ENCODE measurements at places on chromosomes 12 and 14.

GRCh38 chr12:53414756-53415417, 8.8 kb upstream of the AMHR2 start:
- no peak for DNase-seq

DNA sequence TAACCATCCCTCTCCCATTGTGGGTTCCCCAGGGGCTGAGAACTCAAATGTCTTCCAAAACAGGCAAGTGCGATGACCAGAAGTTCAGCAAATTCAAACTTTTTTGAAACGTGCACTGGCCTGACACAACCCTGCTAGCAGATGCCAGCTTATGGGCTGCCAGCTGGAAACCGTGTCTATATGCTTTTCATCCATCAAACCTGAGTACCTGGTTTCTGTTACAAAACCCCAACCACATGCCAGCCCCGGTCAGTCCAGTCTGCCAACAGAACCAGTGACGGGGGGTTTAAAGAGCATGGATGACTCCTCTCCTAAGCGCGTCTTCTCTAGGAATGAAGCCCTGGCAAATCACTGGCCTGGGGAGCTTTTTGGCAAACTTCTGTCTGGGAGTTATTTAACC, 189.7 kb downstream of the TTC7B start:
- DNase-seq, result no peak

GRCh38 chr12:12467264-12467663, 95.4 kb downstream of the DUSP16 start:
- DNase-seq, result no peak

- DNase-seq, result no peak
Observed at GRCh38 chr14:32980902-32981501, 42.3 kb downstream of the NPAS3 start.

- DNase-seq, result no peak
Observed at GRCh38 chr12:117241697-117242096, 51.4 kb upstream of the FBXO21 start.

All from SW 1271 (cell line).